ENCODE measurements at places on chromosomes 16 and 17. TPM values are rescaled to one million over a fixed set of nuclear protein-coding genes. Genes with fewer than 3 reads are reported as not detected.
A peak's percentile ranks its signal among the peaks of the same experiment; 100 is the strongest.

Gene EVPLL
- not detected for total RNA-seq

Gene ZFP3
- total RNA-seq, result 0.29 TPM

Gene KRTAP3-2
- not detected for total RNA-seq

Gene HBQ1
- total RNA-seq, result not detected

Gene SRCIN1
- not detected for total RNA-seq

GRCh38 chr16:52308051-52308450, 238.9 kb downstream of the TOX3 start:
- no peak for DNase-seq

DNA sequence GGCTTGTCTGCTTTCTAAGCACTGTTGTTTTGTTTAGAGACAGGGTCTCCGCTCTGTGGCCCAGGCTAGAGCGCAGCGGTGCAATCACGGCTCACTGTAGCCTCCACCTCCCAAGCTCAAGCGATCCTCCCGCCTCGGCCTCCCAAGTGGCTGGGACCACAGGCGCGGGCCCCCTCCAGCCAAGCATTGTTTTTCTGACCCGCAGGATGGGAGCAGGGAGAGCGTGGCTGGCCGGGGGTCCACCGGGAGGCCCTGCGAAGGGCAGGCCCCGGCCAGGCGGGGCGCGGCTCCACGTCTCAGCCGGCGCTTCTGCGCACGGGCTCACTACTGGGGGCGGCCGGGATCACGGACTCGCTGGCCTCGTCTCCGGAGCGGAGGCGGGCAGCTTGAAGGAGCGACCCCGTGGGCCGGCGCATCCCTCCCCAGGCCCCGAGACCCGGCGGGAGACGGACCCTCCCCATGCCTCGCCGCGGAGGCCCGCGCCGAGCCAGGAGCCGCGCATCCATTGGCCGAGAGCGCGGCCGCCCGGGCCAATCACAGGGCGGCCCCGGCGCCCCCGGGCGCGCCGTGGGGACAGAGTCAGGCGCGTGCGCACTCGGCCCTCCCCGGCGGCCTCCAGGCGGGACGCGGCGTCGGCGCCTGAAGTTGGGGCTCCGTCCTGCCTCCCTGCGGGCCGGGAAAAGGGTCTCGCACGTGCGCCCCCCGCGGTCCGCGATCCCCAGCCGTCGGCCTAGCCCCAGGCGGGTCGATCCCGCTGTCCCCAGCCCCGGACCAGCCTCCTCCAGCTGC, 24.9 kb downstream of the ACTG1 start:
- peak; percentile 83 for DNase-seq

GRCh38 chr17:51748749-51749604, 409.5 kb downstream of the CA10 start:
- DNase-seq, result no peak

- no peak for DNase-seq
Measured at GRCh38 chr17:57044976-57045867, 39.8 kb upstream of the AKAP1 start.

DNA sequence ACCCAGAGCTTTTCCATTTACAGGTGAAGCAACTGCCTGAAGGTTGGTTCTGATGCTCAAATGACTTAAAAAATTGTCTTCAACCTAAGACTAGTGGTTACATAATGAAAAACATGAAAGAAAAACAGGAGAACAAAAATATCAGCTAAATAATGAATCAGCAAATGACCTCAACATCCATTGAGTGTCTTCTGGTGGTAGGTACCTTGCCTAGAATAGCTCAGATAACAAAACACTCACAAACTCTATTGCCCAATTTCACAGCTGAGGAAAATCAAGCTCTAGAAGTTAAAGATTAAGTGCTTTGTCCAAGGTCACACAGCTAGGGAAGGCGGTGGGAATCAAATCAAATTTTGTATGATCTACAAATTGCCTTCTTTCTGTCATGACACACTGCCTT, 304.6 kb upstream of the CDH11 start:
- no peak for DNase-seq

DNA sequence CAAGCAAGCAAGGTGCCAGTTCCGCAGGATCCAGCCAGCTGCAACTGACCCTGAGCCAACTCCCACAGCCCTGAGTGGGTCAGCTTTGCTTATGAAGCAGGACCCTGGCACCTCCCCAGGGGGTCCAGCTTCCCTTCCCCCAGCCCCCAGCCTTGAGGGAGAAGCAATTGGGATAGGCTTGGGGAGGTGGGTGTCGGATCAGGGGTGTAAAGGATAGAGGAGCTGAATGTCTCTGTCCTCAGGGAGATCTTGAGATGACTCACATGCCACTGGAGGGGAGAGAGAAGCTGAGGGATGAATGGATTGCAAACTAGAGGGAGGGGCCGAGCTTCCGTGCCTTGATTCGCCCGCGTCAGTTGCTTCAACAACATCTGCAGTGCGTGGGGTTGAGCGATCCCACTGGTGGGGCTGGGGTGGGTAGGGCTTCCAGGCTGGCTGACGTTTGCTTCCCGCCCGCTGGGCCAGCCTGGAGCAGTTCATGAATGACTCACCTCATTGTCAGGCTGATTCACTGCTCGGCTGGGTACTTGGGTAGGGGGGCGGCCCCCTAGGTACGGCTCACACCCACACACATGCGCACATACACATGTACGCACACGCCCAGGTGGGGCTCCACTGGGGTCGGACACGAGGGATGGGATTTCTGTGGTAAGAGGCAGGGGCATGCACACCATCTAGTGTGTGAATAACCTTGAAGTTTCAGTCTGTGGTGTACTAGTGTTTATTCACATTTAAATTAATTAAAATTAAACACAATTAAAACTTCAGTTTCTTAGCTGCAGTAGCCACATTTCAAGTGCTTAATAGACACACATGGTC, 3.6 kb upstream of the HROB start:
- peak; percentile 96 for DNase-seq

Measured in chondrocyte (in vitro differentiated cells).